ENCODE measurements at places on chromosomes 1 and 21.

GRCh38 chr1:101137144-101138126 is 99.4 kb upstream of the S1PR1 start:
- no peak for DNase-seq

GRCh38 chr1:1086911-1087341 is 12.8 kb upstream of the RNF223 start:
- no peak for DNase-seq

GRCh38 chr1:78286686-78287085 is 204.1 kb upstream of the PTGFR start:
- DNase-seq, result no peak

DNA sequence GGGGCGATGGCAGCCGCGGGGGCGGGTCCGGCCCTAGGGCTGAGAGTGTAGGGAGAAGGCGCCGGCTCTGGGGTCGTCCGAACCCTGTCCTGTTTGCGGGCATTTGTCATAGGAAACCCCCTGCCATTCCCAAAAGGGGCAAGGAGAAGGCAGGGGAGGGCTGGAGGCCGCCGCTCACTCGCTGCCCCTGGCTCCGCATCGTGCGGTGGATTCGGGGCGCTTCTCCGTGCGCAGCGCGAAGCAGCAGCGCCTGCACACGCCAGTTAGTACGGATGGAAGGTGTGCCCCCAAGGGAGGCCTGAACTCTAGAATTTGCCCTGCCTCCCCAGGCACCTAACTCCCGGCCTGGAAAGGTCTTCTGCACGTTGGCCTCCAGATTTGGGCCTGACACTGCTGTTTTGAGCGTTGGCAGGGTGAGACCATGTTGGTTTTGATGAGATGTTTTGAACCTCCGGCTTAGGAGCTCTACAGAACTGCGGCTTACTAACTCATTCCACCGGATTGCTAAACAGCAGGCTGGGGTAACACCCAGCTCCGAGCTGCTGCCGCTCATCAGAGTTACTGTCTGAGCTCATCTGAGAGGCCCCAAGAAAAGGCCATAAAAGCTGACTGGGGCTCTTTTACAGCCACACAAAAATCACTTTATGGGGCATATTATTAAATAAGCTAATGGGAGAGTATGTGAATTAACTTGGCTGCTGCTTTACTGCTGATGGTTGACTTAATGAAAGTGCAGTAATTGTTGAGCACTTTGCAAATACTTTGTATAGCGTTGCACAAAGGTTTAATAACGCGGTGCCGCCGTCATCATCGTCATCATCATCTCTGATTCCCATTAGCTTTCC is 987 bp downstream of the GPR137B start:
- peak; percentile 53 for DNase-seq

- no peak for DNase-seq
Observed at GRCh38 chr21:46237474-46237873, 8.9 kb upstream of the LSS start.

- DNase-seq, result no peak
Observed at GRCh38 chr1:235027862-235028250, 100.8 kb downstream of the TOMM20 start.

DNA sequence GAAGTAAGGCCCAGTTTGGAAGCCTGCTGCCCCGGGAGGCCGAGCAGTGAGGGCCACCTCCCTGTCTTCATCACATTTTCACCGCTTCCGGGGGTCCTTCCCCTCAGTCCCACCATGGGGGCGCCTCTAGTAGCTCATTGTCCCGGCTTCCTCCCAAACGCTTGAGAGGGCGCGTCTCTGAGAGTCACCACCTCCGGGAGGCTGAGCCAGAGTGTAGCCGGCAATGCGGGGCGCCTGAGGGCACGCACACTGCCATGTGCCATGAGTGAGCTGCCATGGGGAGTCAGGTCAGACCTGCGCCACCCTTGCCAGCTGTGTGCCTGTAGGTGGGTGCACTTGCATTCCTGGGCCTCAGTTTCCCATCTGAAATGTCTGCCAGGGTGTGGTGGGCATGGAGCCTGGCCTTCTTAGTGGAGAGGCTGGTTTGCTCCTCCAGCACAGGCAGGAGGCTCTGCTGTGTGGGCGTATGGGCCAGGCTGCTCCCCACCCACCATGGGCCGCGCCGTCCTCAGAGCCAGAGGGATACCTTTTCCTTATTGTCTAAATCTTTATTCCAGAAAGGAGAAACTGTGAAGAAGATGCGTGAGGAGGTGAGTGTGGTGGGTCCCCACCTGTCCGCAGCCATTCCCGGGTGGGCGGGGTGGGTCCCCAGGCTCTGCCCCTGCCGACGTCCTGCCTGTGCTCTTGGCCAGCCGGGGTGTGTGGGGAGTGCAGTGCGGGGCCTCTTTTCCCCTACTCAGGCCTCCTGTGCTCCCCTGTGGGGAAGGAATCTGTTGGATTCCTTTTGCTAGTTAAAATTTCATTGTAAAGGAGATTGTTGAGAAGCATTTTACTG is 81.3 kb upstream of the COL6A1 start:
- no peak for DNase-seq

DNA sequence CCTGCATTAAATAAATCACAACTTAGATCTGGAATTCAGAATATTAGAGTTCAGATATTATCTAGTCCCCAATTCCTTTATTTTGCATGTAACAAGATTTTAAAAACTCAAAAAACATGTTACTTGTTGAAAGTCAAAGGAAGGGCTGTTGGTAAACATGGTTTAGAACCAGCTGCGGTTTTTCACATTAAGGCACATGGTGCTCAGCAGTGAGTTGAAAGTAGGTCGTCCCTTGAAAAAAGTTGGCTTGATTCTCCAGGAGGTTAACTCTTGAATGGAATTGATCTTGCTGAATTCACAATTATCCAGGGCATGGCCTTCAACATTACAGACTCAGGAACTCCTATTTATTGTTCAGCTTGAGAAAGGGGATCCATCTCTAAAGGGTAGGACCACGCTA is 277.1 kb upstream of the DUSP10 start:
- no peak for DNase-seq

DNA sequence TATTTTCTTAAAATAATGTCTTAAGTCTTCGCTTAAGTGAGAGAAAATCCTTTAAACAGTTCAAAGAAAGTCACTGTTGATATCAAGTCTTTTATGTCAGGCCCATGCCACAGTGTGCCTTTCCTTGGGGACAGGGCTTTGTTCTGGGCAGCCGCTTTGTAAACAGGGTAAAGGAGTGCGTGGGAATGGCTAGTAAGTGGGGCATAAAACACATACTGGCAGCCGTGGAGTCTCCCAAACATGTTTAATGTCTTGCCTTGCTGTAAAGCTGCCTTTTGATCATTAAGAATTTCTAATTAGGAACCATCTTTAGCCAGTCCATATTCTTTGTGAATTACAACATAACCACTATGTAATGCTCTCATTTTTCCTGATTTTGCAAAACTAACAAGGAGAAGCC is 99.7 kb downstream of the PHTF1 start:
- DNase-seq, result no peak

DNA sequence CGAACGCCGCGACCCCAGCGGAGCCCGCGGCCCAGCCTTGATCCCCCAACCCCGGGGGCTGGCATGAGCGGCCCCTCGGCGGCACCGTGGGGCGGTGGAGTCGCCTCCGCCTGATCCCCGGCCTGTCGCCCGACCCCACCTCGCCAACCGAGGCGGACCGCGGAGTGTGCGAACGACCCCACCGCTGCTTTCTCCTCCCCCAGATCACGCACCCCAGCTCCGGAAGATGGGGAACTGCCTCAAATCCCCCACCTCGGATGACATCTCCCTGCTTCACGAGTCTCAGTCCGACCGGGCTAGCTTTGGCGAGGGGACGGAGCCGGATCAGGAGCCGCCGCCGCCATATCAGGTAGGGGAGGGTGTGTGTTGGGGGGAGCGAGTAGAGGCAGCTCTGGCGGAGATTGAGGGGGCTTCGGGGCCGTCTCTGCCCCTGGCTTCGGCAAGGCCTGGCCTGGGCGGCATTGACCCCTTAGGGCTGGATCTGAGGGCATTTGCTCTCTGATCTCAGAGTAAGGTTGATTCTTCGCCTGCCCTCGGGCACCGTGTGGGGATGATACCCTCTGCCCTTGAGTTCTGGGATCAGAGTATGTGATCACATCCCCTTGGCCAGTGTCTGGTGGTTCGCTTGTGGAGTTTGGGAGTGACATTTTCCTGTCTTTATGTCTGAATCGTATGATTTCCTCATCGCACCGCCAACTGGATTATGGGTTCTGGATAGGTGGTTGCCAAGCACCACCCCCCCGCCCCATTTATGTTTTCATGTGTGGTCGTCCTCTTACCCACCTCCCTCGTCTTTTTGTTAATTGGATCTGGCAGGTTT is 668 bp downstream of the RNF11 start:
- peak; percentile 40 for DNase-seq

GRCh38 chr1:163836481-163836880 is 514.7 kb downstream of the NUF2 start:
- no peak for DNase-seq

- DNase-seq, result no peak
Observed at GRCh38 chr1:244436336-244437085, 15.2 kb downstream of the ADSS2 start.

DNA sequence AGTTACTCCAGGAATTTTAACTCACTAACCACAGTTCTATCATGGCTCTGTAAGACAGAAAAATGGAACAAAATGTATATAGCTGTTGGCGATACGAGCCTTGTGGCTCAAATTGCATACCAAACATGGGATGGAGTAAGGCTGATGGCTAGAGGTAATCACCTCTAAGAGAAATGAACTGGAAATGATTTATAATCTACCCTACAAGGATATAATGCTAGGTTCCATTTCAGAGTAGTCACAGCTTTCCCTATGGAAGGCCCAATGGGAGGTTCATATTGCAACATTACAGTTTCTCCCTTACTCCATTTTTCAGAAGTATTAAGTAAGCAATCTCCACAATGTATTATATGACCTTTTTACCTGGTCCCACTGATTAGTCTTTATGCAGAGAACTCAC is 61.6 kb downstream of the EDEM3 start:
- DNase-seq, result no peak

- DNase-seq, result no peak
Observed at GRCh38 chr1:201884425-201884824, 4.3 kb upstream of the SHISA4 start.

DNA sequence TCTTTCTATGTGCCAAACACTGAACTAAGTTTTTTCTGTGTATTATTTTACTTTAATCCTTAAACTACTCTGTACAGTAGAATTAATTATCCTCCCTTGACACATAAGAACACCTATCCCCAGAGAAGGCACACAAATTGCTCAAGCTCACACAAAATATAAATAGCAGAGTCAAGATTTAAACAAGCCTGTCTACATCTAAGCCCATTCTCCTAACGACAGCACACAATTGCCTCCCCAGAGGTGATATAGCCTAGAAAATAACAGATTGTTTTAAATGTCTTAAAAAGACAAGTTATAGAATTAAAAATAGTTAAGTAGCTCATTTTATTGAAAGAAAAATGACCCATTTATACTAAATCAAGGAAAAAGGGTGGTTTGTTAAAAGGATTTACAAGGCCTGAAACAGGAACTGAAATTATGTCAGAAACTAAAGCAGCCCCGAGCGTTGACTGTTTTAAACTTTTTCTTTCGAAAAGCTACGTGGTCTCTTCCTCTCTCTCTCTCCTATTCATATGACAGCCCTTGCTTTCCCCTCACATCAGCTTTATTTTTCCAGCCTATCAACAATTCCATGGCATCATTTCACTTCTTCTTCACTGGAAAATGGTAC is 30.5 kb downstream of the TNFSF18 start:
- no peak for DNase-seq

GRCh38 chr1:203911806-203912205 is 50.4 kb downstream of the SNRPE start:
- DNase-seq, result no peak

- DNase-seq, result no peak
Observed at GRCh38 chr1:244150071-244150470, 99.0 kb downstream of the ZBTB18 start.

GRCh38 chr1:199843861-199844260 is 183.6 kb upstream of the NR5A2 start:
- DNase-seq, result no peak

GRCh38 chr1:216020743-216021345 is 402.4 kb downstream of the USH2A start:
- DNase-seq, result no peak

DNA sequence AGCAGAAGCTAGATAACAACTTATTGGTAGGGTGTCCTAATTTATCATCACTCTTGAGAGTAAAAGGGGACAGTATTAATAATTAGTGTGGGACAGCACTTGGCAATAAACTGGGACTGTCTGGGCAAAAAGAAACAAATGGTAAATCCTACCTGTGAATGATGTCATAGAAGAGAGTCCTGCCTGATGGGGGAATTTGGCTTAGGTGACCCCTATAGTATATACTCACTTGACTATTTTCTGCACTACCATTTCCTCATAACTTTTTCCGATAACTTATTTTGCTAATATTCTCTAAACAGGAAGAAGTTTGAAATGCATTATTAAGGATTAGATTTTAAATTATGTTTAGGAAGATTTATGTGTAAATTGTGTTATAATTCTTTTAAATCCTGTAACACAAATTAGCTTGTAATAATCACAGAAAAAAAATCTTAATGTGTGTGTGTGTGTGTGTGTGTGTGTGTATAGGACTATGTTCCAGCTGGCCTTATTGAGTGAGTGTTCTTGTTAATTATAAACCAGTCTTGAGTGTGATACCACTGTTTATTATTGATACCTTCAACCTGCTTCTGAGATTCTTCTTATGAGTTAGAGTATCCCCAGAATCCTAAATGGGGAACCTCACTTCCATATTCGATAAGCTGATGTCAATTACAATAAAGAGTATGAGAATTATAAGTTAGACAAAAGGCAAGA is 144.2 kb upstream of the C1orf105 start:
- no peak for DNase-seq

DNA sequence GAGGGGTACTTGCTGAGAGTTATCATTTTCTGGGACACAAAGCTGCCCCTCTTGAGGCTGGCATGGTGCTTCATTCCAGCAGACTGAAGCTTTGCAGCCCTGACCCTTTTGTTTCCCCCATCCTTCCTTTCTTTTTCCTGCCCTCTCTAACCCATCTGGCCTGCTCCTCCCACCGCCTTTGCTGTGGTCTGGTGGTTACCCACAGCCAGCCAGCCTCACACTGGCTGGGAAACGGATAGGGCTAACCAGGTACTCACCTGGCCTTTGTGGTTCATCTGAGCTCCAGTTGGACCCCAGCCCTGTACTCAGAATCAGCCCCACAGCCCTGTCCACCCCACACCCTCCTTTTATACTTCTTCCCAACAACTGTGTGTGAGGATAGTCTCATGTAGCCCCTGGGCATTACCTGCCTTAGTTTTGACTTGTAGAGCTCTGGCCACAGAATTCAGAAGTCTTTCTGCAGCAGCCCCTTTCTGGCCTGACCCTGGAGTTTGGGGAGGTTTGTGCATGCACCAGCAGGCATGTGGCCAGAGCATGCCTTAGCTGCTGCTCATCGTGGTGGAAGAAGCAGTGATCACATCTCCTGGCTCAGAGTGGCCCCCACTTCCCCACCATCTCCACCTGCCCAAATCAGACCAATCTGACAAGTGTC is 138.0 kb downstream of the TRABD2B start:
- no peak for DNase-seq

Measured in activated CD4-positive, alpha-beta T cell treated with anti-CD3 and anti-CD28 coated beads, Interleukin-2, amount 50 U/mL, for 48 hours (primary cell).